ENCODE measurements at places on chromosomes 1 and 21.
A peak's percentile ranks its signal among the peaks of the same experiment; 100 is the strongest.

DNA sequence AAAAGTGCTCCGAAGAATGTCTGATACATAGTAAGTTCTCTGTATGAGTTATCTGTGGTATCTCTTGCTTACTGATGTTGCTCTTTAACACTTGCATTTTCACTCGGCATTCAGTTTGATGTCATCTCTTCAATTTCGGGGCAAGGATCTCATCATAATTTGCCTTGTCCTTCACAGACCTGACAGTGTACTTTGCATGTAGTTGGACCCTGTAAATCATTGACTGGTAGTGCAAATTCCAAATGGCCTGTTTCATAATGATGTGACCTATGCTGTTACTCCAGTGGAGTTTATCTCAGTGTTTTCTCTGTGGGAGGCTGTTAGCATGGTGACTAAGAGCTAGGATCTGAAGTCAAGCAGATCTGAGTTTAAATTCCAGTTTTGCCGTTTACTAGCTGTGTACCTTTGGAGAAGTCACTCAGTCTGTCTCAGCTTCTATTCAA lies 34.2 kb upstream of the ABCD3 start:
- no peak for DNase-seq

GRCh38 chr1:57576756-57577155 lies 152.9 kb upstream of the DAB1 start:
- DNase-seq, result no peak

- no peak for DNase-seq
Measured at GRCh38 chr1:93707956-93708355, 26.3 kb upstream of the BCAR3 start.

GRCh38 chr1:231553320-231553719 lies 24.9 kb downstream of the TSNAX start:
- DNase-seq, result no peak

- DNase-seq, result no peak
Measured at GRCh38 chr1:35790670-35791069, 17.1 kb upstream of the AGO4 start.

DNA sequence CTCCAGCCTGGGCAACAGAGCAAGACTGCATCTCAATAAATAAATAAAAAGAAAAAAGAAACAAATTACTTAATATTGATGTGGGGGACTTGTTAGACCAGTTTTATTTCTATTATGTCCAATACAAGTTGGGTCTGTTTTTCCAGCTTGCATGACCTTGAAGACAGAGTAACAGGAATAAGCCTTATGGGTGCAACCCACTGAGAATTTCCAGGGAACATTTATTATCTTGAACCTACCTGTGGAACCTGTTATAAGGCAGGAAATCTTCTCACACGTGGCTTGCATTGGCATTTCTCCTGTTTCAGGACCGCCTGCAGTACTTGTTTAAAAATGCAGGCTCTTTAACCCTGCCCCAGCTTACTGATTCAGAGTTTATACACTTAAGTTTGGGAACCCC lies 64.0 kb downstream of the ZBTB17 start:
- no peak for DNase-seq

- DNase-seq, result peak; percentile 88
Measured at GRCh38 chr1:1033009-1033587, 13.2 kb downstream of the AGRN start.

- DNase-seq, result peak; percentile 48
Measured at GRCh38 chr1:8671306-8671917, 146.0 kb downstream of the RERE start.

- DNase-seq, result peak; percentile 68
Measured at GRCh38 chr1:226444901-226445300, 37.0 kb upstream of the PARP1 start.

DNA sequence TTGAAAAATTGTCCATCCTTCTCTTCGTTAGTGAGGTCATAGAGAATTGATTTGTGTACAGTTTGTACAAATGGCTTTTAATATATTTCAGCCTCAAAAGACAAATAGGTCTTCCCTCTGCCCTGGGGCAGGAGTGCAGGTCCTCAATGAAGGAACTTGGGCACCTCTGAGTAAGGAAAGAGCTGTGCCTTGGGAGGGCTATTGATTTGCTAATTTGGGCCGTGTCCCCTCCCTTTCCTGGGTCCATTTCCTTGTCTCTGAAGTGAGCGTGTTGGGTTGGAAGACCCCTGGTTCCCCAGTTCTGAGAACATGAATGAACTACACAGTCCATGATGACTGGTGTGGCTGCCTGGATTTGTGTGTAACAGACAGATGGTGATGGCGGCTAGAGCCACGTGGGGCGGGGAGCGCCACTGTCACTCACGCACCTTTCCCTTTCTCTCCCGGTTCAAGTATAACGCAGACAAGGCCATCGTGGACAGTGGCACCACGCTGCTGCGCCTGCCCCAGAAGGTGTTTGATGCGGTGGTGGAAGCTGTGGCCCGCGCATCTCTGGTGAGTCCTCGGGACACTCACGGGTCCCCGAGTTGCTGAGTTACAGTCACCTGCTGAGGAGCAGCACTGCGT lies 71.0 kb upstream of the FAM3B start:
- no peak for DNase-seq

- DNase-seq, result no peak
Measured at GRCh38 chr1:162042361-162042760, 18.7 kb upstream of the OLFML2B start.

All from CD4-positive, alpha-beta T cell treated with Interleukin-12 subunit alpha and Interleukin-12 subunit beta, for 1 hour (primary cell).